ENCODE measurements at places on chromosomes 3 and 15. TPM values are rescaled to one million over a fixed set of nuclear protein-coding genes. Genes with fewer than 3 reads are reported as not detected.

The A4GNT gene
- not detected for polyA plus RNA-seq

The PPM1L gene
- polyA plus RNA-seq, result 3.9 TPM

The SLC6A1 gene
- 0.23 TPM for polyA plus RNA-seq

The MYZAP gene
- polyA plus RNA-seq, result 1.1 TPM

The CNTN4 gene
- 0.82 TPM for polyA plus RNA-seq

The DENND6A gene
- polyA plus RNA-seq, result 7.5 TPM

The ZIC1 gene
- 1.4 TPM for polyA plus RNA-seq

The VWA5B2 gene
- not detected for polyA plus RNA-seq

The ZPLD1 gene
- polyA plus RNA-seq, result not detected

The TRIM42 gene
- polyA plus RNA-seq, result not detected

The CLDN16 gene
- not detected for polyA plus RNA-seq

The THRB gene
- polyA plus RNA-seq, result 1.7 TPM

Measured in GM23338 (cell line).